ENCODE measurements at places on chromosomes 6 and 20.

- DNase-seq: no peak
These were observed 39.5 kb downstream of the C20orf203 start for GRCh38 chr20:32634041-32634805.

- DNase-seq: no peak
These were observed 29.4 kb downstream of the TFAP2B start for GRCh38 chr6:50847890-50848594.

DNA sequence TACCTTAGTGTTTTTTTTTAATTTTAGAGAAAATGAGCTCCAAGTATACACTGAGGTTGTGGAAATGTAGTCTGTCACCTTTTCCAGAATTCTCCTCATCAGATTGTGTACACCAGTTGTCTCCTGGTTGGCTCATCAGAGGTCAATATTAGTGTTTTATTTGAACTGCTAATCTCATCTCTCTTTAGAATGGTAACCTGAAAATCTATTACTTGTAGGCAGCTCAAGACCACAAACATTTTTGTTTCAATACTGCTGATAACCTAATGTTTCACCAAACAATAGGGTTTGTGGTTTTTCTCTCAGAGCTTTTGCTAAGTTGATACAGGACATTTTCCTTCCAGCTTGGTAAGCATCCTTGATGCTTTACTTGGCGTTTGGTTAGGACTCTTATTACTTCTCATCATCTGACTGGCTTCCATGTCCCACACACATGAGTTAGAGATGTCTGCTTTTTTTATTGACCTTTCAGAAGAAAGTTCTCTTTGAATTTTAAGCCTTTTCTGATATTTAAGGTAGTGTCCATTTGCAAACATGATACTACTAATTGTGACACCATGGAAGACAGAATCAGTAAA is 15.1 kb downstream of the ADGRG6 start:
- no peak for DNase-seq

- DNase-seq: no peak
These were observed 7.3 kb downstream of the ZBTB46 start for GRCh38 chr20:63823691-63824311.

DNA sequence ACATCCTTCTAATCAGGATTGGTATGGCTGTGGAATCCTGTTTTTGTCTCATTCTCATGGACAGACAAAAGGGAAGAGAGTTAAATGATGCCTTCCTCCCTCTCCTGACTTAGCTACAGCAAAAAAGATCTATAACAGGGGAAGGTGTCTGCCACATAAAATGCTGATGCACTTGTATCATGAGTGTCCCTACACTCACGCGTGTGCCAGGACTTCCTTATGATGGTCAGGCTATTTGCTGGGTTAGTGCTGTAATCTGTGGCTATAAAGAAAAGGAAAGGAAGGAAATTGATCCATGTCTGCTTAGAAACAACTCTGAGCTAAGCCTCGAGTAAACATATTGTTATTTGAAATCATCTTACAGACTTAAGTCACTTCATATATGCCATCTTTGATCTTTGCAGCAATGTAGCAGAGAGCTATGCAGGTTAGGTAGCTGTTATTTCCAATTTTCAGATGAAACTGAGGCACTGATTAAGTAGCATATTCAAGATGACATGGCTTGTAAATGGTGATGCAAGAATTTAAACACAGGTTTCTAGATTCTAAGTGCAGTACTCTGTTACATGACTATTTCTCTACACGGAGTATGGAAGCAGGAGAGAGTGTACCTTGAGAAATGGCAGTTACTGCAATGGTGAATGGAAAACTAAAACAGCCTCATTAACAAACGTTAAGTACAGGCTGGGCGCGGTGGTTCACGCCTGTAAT is 8.4 kb upstream of the DHX35 start:
- DNase-seq: no peak

GRCh38 chr6:85079761-85080160 is 315.4 kb upstream of the TBX18 start:
- DNase-seq: no peak

- DNase-seq: no peak
These were observed 9.8 kb upstream of the DEFB123 start for GRCh38 chr20:31430568-31431115.

- DNase-seq: no peak
These were observed 742 bp upstream of the CEP85L start for GRCh38 chr6:118652051-118652615.

- no peak for DNase-seq
These were observed 137.8 kb downstream of the FOXC1 start for GRCh38 chr6:1747531-1747930.

DNA sequence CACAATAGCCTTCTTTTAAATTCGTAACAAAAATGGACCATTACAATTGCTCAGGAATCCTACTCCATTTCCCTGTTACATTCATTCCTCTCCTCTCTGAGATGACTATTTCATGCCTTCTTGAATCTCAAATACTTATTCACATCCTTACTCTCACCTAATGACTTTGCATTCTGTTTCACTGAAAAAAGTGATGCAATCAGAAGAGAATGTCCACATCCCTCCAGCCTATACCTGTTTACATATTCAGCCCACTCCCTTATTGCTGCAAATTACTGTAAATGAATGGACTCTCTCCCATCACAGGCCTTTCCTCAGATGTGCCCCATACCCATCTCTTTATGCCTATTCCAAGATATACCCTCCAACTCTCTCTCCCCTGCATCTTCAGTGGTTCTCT is 8.6 kb downstream of the TAAR1 start:
- no peak for DNase-seq

DNA sequence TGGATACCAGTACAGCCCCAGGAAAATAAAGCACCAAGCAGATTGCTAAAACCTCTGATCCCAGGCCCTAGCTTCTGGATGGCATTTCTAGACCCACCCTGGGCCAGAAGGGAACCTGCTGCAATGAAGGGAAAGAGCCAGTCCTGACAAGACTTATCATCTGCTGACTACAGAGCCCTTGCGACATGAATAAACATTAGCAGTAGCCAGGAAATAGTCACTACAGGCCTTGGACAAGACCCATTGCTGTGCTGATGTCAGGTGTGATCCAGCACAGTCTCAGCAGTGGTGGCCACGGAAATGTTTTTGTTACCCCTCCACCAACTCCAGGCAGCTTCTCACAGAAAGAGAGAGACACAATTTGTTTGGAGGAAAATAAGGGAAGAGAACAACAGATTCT is 399.3 kb downstream of the HAO1 start:
- no peak for DNase-seq

- DNase-seq: no peak
These were observed 47.9 kb upstream of the CLDN20 start for GRCh38 chr6:155215906-155216305.
